ENCODE measurements at places on chromosomes 6 and 20.

DNA sequence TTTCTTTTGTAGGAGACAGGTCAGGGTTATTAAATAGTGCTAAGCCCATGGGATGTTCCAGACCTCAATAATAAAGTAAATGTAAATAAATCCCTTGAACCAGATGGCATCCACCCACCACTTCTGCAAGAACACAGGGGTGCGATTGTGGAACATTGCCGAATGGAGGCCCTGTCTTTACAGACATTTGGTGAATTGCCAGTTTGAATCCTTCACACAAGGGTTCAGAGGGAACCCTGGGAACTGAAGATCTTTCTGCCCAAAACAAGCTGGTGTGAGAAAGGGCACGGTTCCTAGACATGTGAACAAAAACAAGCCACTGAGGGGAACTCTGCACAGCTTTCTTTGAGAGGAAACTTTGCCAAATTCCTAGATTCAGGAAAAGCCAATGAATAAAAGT, 30.2 kb upstream of the RNF8 start:
- peak; percentile 15 for DNase-seq

- DNase-seq: no peak
These were observed 728.3 kb upstream of the EYS start for GRCh38 chr6:66435321-66435720.

- no peak for DNase-seq
These were observed 4.3 kb downstream of the BPIFB4 start for GRCh38 chr20:33083544-33084340.

- no peak for DNase-seq
These were observed 717.8 kb downstream of the EPM2A start for GRCh38 chr6:145017516-145017915.

GRCh38 chr20:38435555-38435939, 419 bp upstream of the SNHG17 start:
- DNase-seq: peak; percentile 89

GRCh38 chr20:14879020-14879697, 541.7 kb upstream of the FLRT3 start:
- peak; percentile 79 for DNase-seq

GRCh38 chr6:33702345-33702977, 9.0 kb downstream of the UQCC2 start:
- peak; percentile 69 for DNase-seq

DNA sequence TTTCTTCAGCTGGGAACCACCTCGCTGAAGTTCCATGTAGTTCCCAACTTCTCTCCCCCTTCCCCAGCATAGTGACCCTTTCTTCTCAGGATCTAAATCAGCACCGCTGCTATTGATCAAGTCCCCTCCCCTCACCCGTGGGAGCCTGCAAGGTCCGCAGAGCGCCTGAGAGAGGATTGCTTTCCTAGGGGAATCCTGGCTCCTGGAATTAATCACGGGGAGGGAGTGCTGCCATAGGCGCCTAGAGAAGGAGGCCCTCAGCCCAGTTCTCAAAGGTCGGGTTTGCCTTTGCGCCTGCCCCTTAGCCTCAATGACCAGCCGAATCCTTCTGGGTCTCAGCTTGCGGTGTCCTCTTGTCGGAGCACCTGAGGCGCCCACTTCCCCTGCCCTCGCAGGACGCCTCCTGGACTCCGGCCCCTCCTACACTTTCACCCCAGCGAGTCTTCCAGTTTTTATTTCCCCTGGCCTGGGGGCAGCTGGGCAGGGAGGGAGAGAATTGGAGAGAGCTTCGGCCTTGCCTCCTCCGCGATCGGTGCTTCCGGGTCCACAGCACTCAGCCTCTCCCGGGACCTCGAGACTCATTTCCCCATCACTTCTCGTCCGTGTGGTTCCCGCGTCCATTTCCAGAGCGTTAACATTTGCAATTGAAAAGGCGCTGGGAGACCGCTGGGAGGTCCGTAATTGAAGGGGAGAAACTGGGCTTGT, 3.1 kb upstream of the NKX2-2 start:
- DNase-seq: no peak

GRCh38 chr20:60261333-60261732, 303.1 kb downstream of the CDH26 start:
- no peak for DNase-seq

All from fibroblast of skin of scalp (primary cell).